ENCODE measurements at places on chromosomes 6 and 20.

DNA sequence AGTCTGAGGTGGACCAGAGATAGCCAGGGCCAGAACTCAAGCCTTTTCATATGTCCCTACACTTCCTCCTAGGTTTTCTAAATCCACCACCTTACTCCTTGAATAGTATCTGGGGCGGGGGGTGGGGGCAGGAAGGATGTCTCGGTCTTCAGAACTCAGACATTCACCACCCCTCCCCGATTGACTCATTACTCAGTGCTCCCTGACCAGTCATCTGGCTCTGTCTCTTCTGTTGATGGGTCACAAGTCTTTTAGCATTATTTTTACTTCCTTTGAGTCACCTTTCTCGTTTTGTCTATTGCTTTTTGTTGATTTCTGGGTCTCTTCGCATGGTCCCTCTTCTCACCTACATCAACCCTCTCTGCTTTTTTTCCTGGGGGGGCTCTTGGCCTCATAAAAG lies 23.3 kb downstream of the NOX3 start:
- DNase-seq = no peak

GRCh38 chr6:158545043-158545966 lies 14.6 kb upstream of the TMEM181 start:
- no peak for DNase-seq

DNA sequence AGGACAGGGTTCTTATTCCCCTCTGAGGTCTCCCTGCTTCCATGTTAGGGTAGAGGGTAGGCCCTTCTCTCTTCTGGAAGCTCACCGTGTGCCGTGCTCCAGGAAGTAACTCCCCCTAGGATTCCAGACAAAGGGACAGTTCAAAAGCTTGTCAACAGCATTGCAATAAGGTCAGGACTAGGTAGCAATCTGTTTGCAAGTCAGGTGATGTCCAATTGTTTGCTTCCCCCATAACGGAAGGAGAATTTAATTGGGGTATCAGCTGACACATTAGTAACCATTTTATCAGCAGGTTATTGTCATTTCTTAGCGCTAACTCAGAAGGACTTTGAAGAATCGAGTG lies 41.9 kb downstream of the SYNJ2 start:
- no peak for DNase-seq

GRCh38 chr6:170099387-170099786 lies 191.5 kb downstream of the DLL1 start:
- no peak for DNase-seq

GRCh38 chr20:49115564-49115963 lies 69.5 kb downstream of the CSE1L start:
- no peak for DNase-seq

- no peak for DNase-seq
These were observed 94.2 kb downstream of the BANF2 start for GRCh38 chr20:17793986-17794385.

GRCh38 chr6:69732640-69733039 lies 64.2 kb downstream of the LMBRD1 start:
- peak; percentile 19 for DNase-seq

DNA sequence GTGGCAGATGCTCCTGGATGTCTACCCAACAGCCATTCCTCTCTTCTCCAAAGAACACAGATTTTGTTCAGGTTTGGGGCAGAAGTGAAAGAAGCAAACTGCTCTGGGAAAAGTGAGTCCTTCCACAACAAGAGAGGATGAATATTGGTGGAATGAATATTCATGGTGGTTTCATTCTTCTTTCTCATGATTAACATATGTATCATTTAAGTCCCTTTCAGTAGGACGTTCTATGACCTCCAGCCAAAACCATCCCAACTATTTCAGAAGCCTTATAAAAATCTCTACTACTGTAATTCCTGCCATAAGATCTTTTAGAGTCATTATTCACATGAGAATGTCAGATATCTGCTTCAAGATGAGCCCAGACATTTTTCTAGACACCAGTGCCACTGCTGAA lies 44.4 kb downstream of the MDN1 start:
- no peak for DNase-seq

DNA sequence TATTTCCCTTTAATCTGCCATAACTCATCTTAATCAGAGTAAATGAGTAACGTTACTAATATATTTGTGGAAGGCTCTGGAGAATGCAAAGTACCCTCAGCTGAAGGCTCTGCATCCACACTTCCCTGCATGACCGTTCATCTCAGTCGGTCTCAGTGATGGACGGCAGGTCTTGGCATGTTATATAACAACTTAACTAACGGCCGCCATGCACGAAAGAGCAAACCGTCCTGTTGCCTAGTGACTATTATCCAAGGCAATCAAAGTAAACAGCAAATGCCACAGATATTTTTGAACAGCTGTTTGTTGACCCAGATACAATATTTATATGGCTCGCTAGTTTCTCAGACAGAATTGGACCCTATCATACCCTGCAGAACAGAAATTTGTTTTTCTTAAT lies 194.9 kb upstream of the SMLR1 start:
- no peak for DNase-seq

DNA sequence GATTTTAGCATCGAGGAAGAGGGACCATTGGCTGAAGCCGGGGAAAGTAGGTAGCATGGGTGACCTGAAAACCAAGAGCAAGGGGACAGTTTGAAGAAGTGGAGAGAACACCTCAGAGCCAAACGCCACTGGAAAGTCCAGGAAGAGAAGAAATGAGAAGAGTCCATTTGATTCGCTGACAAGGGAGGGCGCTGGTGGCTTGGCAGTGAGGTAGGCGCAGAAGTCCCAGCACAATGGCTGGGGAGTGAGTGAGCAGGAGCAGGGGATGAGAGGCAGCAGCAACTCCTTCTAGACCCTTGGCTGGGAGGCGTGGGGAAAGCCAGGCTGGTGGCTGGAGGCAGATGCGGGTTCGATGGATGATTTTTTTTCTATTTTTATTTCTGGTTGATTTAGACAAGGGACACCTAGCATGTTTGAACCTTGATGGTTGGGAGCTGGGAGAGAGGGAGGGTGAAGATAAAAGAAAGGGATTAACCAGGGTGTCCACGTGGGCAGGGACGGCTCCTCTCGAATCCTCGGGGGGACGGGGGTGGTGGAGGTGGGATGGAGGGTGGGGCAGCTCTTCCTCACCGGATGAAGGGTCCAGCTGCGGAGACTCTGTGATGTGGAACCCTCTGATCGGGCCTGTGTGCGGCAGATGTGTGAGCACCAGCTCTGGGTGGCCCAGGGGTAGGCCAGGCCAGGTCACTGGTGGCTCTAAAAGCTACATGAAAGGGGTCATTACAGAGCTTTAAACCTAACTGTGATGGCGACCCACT lies 164.2 kb downstream of the NFATC2 start:
- no peak for DNase-seq

DNA sequence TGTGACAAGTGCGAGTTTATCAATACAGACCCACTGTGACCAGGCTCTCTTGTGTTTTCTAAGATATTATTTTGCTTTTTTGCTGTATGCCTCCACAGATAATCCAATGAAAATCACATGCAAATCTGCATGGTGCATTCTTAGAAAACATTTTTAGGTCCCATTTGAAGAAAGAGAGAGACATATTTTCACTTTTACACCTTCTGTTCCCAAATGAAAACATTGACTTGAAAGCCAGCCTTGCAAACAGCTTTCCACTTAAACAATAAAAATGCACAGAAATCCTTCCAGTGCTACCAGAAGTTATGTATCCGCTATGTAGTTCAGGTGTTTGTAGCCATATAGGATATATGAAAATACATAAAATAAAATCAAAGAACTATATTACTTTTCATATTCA lies 618.0 kb downstream of the CDH26 start:
- no peak for DNase-seq

- DNase-seq = no peak
These were observed 88.4 kb downstream of the ID4 start for GRCh38 chr6:19925533-19925932.

DNA sequence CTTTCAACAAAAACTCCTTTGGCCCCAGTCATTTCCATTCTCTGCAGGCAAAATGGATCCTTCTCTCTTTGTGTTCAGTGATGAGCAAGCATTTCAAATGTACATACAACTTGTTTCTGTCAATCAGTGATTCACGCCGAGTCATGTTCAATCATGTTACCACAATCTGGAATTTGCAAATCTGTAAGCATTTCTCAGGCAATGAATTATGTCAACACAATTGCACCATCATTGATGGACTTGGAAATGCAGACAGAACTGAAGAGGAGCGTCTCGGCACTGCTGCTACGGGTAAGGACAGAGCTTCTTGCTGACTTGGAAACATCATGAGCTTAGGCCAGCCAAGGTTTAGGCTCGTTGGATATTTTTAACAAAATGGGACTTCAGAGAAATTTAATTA lies 132.8 kb upstream of the AGPAT4 start:
- DNase-seq = no peak

DNA sequence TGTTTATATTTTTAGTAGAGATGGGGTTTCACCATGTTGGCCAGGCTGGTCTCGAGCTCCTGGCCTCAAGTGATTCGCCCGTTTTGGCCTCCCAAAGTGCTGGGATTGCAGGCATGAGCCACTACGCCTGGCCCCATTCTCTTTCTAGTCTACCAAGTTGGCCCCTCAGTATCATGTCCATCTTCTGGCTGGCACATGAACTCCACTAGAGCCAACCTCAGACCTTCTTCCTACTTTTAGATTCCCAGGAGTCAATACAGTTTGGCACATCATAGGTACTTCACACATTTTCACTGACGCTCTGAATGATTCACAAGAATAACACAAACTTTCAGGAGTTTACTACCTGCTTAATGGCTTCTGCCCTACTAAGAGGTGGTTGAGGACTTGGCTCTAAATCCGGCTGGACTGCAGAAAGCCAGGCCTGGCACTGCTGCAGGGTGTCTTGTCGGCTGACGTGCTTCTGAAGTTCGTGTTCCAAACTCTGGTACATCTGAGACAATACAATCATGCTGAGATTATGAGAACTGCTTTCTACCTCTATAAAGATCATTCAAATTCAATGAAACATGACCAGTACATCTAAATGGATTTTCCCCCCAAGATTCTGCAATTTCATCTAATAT lies 293.3 kb downstream of the SYNE1 start:
- DNase-seq = no peak

- DNase-seq = no peak
These were observed 21.2 kb downstream of the SYNDIG1 start for GRCh38 chr20:24490598-24490997.

GRCh38 chr20:34931771-34932170 lies 23.8 kb downstream of the GSS start:
- no peak for DNase-seq

DNA sequence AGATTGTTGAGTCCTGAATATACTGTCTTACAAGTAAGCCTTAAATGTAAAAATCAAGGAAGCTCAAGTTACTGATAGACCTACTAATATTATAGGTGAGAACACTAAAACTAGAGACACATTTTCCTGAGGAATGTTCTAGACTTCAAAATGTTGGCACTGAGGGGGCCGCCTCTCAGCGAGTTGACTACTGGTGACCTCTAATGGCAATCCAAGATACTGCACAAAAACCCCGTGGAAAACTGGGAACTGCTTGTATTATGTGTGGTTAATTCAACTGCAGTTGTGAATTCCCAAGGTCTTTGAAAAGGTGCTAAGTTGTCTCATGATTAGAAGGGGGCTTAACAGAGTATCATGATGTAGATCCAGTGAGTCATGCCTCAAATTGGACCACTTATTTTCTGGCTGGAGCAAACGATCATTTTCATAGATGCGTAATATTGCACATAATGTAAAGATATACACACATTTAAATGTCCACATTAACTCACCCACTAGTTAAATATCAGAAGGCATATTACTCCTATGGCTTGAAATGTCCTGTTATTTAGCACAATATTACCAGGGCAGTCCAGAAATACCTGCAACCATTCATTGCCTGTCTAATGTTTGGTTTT lies 336.2 kb downstream of the FOXA2 start:
- DNase-seq = no peak

- DNase-seq = no peak
These were observed 29.7 kb upstream of the AFDN start for GRCh38 chr6:167797011-167797471.

GRCh38 chr6:159836718-159837490 lies 36.8 kb downstream of the PNLDC1 start:
- no peak for DNase-seq

DNA sequence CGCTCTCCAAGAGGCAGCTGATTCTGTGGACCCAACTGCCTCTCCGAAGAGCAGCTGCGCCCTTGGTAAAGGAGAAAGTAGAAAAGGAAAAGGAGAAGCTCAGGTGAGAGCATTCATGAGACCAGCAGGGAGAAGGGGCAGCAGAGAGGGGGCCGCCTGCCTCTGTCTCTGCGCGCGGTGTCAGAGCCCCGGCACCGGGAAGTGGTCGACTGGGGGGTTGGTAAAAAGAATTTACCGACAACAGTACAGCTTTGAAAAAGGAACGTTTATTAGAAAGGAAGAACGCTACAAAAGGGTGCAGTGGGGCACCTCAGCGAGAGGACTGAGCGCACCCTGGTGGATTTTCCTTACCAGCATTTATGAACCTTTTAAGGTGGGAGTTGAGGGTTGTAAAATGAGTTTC lies 61.9 kb downstream of the GPR6 start:
- peak; percentile 44 for DNase-seq

- DNase-seq = no peak
These were observed 89.7 kb downstream of the FAM50B start for GRCh38 chr6:3938715-3939367.

Measured in CD4-positive, alpha-beta T cell treated with Interleukin-15 for 4 hours (primary cell).